BJ (cell line): ENCODE measurements at places on chromosomes 3 and 15. TPM values are rescaled to one million over a fixed set of nuclear protein-coding genes. Genes with fewer than 3 reads are reported as not detected.

Gene PRRT3
- 1.9 and 4.0 TPM in 2 replicates for polyA plus RNA-seq

Gene RPP25
- 0.92 and 1.3 TPM in 2 replicates for polyA plus RNA-seq

Gene SLC22A14
- 0.15 and 0.33 TPM in 2 replicates for polyA plus RNA-seq

Gene SAMD7
- not detected in 2 replicates for polyA plus RNA-seq

DNA sequence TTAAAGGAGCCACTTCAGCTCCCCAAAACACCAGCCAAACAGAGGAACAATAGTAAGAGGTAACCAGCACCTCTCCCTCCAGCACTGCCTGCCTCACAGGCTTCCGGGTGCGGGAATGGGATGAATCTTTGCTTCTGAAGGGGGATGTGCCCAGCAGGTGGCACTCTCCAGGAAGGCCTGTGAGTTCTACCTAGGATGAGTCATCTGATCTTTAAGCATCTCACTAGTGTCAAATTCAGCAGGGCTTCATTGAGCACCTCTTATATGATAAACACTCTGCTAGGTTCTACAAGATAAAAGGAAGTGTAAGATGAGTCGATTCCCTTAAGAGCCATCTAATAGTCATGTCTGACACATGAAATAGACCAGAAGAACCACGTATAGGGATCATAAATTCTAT lies 237.4 kb upstream of the UMPS start:
- no peak for DNase-seq

GRCh38 chr3:153679714-153680113 lies 441.5 kb upstream of the ARHGEF26 start:
- DNase-seq: no peak

- no peak for DNase-seq
Measured at GRCh38 chr15:65952391-65953053, 83.2 kb downstream of the RAB11A start.

GRCh38 chr15:25863111-25863967 lies at the start of gene ATP10A:
Gene ATP10A, minus strand, starts transcription at chr15:25863327. Its CDS starts 231 bp downstream, at chr15:25863096.
- no peak for DNase-seq

GRCh38 chr3:55678546-55679216 lies 191.6 kb upstream of the WNT5A start:
- no peak for DNase-seq

- DNase-seq: peak; percentile 3
Measured at GRCh38 chr3:16309558-16309957, 44.5 kb downstream of the OXNAD1 start.

DNA sequence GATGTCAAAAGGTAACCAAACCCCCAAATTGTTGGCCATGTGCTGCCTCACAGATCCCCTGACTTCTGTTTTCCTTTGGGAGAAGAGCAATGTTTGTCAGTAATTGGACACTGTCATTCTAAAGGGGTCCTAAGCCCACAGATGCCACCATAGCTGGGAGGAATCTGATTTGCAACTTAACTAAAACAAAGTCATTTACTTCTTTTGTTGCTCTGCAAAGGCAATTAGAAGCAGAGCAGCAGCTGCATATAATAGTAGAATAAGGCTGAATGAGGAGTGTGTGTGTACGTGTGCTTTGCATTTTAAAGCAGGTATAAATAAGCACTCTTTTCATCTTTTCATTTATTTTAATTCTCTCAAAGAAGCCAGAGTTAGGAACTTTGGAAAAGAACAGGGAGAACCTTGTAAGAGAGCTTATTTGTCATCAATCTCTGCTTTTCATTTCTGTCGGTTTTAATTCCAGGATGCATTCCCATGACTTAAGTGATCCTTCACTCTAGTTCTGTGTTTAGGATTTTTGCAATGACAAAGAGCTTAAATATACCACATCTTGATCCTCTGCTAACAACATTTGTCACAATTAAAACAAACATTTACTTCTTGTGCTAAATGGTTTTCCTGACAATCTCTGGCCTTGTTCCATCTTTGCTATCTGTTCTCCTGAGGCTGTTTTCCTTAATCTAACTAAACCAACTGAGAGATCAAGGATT lies 530.2 kb upstream of the CBLB start:
- no peak for DNase-seq

GRCh38 chr3:125000661-125001060 lies 55.1 kb downstream of the HEG1 start:
- DNase-seq: no peak

DNA sequence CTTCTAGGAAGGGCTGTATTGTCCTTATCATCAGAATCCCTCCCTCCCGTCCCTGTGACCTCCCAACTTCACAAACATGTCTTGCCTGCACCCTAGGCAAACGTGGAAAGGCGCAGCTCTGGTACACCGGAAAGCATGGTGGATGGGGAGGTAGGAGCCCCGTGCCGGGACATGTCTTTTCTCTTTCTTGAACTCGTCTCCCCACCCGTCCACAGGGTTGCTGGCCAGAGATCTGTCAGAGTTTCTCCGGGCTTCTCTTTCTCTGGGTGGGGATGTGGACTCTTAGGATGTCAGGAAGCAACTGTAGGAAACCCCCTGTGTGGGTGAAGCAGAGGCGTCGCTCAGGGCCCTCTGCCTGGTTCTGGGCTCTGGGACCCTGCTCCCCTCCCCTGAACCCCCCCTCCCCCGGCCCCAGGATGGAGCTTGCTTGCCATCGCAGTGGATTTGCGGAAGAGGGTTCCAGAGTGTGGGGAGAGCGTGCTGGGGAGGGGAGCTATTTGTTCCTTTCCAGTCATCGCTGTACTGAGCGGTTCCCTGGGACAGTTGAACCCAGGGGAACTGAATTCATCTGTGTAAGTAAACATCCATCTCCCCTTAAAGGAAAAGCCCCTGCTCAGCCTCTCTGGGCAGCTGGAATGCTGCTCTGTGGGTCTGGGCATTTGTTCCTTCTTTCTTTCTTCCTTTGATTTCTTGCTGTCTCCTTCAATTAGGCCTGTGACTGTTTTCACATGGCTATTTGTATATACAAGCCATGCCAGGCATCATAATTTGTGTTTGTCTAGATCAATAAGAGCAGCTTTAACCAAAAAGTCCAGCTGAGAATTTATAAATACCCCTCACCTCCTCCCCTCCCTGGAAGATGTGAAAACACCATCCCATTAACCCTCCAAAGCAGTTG lies 72.8 kb downstream of the SMAD3 start:
- no peak for DNase-seq

DNA sequence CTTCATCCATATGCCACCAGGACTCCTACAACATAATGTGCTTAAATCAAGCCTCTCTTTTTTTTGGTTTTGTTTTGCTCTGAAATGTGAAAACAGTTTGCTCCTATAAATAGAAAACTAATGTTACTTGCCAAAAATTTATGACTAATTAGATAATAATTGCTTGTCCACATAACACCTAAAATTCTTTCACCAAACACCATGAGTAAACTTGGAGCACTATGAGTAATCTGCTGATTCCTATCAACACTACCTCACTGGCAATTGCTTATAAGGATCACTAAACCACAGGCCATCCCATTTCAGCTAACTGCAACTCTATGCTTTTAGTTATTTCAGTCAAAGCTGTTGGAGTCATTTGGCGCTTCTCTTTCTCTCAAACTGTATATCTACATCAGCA lies 252.7 kb downstream of the EPHA3 start:
- no peak for DNase-seq

DNA sequence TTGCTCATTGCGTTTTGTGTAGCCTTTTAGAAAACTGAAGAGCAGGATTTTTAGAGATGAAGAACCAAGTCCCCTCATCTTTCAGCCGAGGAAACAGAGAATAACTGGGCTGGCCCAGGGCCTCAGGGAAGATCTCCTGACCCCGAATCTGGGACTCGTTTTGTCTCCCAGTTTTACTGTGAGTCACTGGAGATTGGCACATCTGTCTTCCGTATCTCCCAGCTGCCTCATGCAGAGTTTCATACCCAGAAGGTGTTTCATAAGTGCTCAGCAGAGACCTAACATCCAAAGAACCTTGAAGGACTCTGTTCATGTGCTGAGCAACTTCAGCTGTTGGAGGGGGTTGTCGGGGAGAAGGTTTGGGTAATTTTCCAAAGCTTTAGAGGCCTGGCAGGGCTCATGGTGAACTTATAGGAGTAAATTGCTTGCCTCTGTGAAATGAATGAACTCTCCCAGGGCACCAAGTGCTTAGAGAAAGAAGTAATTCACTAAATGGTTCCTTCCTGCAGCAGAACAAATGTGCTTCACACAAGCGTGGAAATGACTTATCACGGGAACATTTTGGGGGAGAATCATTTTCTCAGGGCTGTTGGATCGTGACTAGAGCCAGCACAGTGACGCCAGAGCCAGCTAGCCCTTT lies 121.4 kb downstream of the FAM43A start:
- no peak for DNase-seq

- DNase-seq: no peak
Measured at GRCh38 chr3:42164656-42165055, 73.5 kb downstream of the TRAK1 start.

GRCh38 chr3:112508860-112509259 lies 9.6 kb upstream of the BTLA start:
- DNase-seq: no peak

GRCh38 chr15:49747340-49747739 lies 126.5 kb downstream of the DTWD1 start:
- no peak for DNase-seq
